Peyer's patch (tissue), 4 donors: ENCODE measurements at places on chromosomes 13 and 19.
A peak's percentile ranks its signal among the peaks of the same experiment; 100 is the strongest.

DNA sequence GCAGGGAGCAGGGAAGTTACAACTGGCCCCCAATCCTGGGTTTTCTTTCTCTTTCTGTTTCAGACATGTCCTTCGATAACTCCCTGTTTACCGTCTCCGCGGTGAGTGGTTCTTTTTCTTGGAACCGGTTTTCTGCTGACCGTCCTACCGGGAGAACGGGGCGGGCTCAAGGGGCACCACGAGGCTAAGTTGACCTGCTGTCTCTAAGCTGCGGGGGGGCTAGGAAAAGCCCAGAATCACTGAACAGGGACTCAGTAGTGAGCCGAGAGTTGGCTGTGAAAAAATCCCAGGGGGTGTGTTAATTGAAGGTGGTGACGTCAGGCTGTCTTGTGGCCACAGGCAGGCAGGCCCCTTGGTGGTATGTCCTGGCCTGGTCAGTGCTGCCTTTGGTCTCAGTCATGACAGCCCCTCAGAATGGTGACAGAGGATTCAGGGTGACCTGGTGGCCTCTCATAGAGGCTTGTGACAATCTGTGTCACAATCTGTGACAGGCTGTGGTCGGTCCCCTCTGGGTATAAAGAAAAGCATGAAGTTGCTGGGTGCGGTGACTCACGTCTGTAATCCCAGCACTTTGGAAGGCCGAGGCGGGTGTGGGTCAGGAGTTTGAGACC is 8.1 kb upstream of the CARM1 start:
- DNase-seq = no peak

DNA sequence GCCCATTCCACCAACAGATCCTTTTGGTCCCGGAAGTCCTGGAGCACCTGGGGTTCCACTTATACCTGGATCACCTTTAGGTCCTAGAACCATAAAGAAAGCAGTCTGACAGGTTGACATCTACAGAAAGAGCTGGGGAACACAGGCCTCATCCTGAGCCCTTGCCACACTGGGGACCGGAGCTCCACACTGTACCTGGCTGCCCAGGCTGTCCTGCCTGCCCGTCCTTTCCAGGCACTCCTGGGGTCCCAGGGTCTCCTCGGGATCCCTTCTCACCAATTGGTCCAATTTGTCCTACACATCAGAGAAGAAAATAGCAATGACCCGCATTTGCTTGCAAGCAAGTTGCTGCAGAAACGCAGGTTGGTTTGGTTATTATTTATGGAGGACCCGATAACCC is 130.5 kb downstream of the COL4A1 start:
- no peak for DNase-seq

GRCh38 chr19:45568732-45569131 is 15.9 kb downstream of the OPA3 start:
- peak; percentile 57 for DNase-seq

GRCh38 chr13:76816394-76816793 is 69.8 kb downstream of the KCTD12 start:
- no peak for DNase-seq

GRCh38 chr13:105346141-105346775 is 1189.2 kb downstream of the EFNB2 start:
- no peak for DNase-seq

- DNase-seq = no peak
Observed at GRCh38 chr19:52936151-52936953, 13.1 kb upstream of the ZNF888 start.

GRCh38 chr19:41428481-41428859 is 1.3 kb upstream of the B3GNT8 start:
- DNase-seq = no peak
